Stomach (tissue), 19 donors: ENCODE measurements at places on chromosomes 6 and 20. TPM values are rescaled to one million over a fixed set of nuclear protein-coding genes. Genes with fewer than 3 reads are reported as not detected.

The ERVFRD-1 gene
- 0.19 TPM for polyA plus RNA-seq

The ULBP1 gene
- 0.03 TPM for polyA plus RNA-seq

The OXT gene
- polyA plus RNA-seq = not detected

The OR2H1 gene
- not detected for polyA plus RNA-seq

The SLC22A1 gene
- polyA plus RNA-seq = 0.20 TPM
